Brain pericyte (primary cell): ENCODE measurements at places on chromosomes 1 and 21.

- no peak for DNase-seq
Measured at GRCh38 chr1:204931768-204932572, 61.3 kb downstream of the NFASC start.

GRCh38 chr1:2314803-2315673, 76.3 kb downstream of the MORN1 start:
- no peak for DNase-seq

DNA sequence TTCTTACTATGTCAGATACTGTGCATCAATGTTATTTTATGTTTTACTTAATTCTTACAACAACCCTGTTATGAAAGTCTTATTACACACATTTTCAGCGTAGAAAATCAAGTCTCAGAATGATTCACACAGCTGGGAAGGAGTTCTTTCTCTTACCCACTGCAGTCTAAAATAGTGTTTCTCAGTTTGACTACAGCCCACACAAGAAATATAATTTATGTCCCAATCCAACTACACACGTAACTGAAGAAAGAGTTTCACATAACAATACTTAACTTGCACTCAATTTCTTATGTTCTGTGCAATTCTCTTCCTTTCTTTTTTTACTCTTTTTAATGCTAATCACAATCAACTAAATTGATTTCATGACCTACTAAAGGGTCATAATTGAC, 252.8 kb upstream of the ADGRL2 start:
- no peak for DNase-seq

DNA sequence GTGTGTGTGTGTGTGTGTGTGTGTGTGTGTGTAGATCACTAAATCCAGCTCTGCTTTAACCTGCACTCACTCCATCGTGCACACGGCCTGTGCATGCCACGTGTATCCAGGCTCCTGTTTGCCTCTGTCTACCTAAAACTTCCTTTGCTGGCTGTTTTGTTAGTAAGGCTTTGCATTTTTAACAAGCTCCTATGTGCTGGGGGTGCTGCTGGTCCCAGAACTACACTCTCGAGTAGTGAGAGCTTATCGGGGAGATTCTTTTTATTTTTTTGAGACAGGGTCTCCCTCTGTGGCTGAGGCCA, 596 bp upstream of the TCEA3 start:
- DNase-seq = no peak
